ENCODE measurements at places on chromosomes 2 and 18.
A peak's percentile ranks its signal among the peaks of the same experiment; 100 is the strongest.

DNA sequence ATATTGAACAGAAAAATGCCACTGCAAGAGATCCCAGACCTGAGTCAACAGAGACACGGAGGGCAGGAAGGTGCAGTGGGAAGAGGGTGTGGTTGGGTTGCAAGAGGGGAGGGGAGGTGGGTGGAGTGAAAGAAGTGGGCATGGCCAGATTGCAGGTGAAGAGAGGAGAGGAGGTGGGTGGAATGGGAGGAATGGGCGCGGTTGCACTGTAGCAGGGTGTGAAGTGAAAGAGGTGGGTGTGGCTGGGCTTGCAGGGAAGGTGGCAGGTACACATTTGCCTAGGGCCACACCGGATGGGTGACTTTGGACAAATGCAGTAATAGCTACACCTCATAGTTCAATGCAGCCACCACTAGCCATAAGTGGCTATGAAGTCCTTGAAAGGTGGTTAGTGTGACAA lies 71.1 kb downstream of the DOCK10 start:
- DNase-seq = no peak

- no peak for DNase-seq
These were observed 98.9 kb upstream of the PMAIP1 start for GRCh38 chr18:59800897-59801296.

GRCh38 chr2:66981074-66981473 lies 416.1 kb upstream of the ETAA1 start:
- no peak for DNase-seq

- DNase-seq = no peak
These were observed 15.7 kb downstream of the DYNC1I2 start for GRCh38 chr2:171702781-171703556.

- no peak for DNase-seq
These were observed 151.3 kb downstream of the CCDC85A start for GRCh38 chr2:56335101-56335500.

- DNase-seq = no peak
These were observed 57.6 kb downstream of the NPAS2 start for GRCh38 chr2:100877555-100877954.

DNA sequence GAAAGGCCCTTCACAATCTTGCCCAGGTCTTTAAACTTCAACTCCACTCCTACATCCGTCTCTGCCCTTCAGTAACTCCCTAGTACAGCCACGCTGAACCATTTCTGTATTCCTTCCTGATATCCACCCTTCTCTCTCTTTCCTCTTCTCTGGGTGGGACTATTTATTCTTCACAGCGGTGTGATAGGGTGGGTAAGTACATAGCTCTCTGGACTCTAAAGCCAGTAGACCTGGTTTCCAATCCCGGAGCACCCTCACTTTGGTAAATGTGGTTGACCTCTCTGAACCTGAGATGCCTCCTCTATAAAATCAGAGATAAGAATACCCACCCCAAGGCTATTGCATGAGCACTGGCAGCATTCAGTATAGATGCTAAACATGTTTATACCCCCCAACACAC lies 86.7 kb downstream of the ATL2 start:
- no peak for DNase-seq

GRCh38 chr2:156532989-156533388 lies 96.8 kb downstream of the GPD2 start:
- no peak for DNase-seq

DNA sequence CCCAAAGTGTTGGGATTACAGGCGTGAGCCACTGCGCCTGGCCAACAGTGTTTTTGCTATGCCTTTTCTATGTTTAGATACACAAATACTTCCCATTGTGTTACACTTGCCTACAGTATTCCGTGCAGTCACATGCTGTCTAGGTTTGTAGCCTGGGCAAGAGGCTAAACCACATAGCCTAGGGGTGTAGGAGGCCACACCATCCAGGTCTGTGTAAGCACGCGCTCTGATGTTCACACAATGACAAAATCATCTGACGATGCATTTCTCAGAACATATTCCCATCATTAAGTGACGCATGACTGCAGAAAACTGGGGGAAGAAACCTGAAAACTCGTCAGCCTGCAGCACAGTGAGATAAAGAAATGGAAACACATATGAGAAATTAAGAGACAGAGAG lies 46.1 kb upstream of the TWIST2 start:
- no peak for DNase-seq

GRCh38 chr2:173300458-173300857 lies 54.2 kb upstream of the CDCA7 start:
- DNase-seq = no peak

DNA sequence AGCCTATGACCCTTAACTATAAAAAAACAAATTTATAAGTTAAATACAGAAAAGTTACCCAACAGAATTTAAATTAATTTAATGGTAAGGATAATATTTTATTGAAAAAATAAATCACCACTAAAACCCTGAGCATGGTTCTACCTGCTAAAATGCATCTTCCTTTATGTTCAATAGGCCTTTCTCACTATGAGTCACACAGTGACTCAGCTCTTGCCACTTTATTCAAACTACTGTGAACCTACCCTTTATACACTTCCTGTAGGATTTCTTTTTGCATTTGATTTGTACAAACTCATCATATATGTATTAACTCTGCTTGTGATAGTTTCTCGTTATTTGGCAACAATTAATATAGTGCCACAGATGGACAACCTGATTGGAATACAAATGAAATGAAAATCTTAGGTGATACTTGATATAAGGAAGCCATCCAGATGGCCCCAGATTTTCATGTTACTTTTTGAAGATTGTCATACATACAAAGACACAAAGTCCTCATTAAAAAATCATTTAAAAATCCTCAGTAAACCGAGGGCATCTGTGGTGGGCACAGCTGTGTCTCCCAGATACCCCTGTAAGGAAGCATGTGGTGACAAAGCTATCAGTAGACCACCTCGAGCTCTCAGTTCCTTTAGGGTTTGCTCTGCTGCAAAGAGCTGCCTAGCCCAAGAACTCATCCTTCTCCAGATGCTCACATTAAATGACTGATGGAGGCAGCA lies 55.2 kb upstream of the COBLL1 start:
- DNase-seq = no peak

DNA sequence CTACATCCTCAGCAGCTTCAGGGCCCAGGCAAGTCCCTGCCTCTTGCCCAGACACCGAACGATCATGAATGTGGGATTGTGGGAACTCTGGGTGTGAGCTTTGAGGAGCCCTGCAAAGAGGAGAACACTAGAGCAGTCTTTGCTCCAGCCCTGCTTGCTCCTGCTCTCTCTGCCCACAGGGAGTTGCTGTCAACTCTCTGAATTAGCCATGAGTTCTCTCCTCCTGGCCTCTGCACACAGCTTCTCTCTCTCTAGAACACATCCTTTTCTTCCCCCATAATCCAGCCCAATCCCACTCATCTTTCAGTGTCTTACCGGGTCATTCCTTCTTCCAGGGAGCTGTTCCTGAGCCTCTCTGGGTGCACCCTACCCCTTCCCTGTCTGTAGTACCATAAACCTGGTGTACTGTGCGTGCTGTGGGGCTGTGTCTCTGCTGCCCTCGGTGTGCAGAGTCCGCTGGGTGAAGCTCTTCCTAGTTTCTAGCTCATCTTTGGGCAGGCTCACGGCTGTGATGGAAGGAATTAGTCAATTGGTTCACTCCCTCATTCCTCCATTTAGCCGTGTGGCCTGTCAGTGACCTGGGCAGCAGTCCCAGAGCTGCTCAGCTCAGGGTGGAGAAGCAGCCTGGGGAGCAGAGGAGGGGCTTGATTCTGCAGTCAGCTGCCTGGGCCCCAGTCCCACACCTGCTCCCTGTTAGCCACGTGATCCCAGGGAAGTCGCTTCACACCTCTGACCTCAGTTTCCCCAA lies 132.9 kb upstream of the HDAC4 start:
- no peak for DNase-seq

GRCh38 chr2:159445307-159445706 lies 158.8 kb upstream of the WDSUB1 start:
- DNase-seq = no peak

DNA sequence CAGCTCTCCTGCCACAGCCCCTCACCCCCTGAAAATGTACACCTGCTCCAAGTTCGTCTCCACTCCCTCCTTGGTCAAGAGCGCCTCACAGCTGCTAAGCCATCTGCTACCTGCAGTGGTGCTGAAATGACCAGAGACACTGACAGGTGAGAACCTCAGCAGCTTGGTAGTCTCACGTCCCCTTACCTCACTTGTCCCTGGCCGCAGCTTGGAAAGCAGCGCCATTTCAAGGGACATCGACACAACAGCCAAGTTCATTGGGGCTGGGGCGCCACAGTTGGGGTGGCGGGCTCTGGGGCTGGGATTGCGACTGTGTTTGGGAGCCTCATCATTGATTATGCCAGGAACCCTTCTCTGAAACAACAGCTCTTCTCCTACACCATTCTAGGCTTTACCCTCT lies 47.5 kb downstream of the ANKRD44 start:
- no peak for DNase-seq

DNA sequence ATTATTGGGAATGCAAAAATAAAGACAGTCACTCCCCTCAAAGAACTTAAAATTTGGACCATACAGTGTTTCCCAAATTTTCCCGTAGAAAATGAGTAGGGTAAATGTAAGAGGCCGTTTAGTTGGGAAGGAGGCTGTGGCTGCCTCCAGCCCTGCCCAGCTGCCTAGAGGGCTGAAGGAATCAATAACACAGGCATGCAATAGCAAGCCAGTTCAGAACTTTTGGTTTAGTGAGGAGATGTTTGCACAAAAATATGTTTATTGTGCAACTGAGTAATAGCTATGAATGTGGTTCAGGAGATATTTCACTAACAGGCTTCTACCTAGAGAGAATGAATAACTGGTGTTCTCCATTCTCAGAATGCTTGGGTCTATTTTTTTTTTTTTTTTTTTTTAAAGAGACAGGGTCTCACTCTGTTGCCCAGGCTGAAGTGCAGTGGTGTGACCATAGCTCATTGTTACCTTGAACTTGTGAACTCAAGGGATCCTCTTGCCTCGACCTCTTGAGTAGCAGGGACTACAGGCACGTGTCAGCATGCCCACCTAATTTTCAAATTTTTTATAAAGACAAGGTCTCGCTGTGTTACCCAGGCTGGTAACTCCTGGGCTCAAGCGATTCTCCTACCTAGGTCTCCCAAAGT lies 23.6 kb downstream of the UGP2 start:
- no peak for DNase-seq

DNA sequence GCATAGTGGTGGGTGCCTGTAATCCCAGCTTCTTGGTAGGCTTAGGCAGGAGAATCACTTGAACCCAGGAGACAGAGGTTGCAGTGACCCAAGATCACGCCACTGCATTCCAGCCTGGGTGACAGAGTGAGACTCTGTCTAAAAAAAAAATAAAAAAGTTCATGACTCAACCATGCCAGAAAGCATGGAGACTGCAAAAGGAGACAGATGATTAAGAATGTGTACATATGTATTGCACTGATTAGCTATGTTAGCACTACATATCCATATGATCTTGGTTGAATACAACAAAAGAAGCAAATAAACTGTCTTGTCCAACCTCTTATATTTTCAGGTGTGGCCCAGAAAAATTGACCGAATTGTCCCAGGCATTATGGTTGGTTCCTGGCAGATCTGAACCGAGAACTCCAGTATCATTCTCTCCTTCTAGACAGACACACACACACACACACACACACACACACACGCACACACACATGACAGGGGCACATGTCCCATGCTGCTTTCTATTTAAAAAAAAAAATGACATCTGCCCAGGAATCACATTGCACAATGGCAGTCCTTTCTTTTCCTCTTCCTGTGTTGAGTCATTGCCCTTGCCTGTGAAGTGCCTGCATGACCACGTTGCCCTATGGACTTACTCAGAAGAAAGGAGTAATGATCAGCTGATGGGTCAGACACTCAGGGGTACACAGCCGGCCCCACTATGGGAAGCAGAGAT lies 65.6 kb downstream of the MYCN start:
- DNase-seq = no peak

DNA sequence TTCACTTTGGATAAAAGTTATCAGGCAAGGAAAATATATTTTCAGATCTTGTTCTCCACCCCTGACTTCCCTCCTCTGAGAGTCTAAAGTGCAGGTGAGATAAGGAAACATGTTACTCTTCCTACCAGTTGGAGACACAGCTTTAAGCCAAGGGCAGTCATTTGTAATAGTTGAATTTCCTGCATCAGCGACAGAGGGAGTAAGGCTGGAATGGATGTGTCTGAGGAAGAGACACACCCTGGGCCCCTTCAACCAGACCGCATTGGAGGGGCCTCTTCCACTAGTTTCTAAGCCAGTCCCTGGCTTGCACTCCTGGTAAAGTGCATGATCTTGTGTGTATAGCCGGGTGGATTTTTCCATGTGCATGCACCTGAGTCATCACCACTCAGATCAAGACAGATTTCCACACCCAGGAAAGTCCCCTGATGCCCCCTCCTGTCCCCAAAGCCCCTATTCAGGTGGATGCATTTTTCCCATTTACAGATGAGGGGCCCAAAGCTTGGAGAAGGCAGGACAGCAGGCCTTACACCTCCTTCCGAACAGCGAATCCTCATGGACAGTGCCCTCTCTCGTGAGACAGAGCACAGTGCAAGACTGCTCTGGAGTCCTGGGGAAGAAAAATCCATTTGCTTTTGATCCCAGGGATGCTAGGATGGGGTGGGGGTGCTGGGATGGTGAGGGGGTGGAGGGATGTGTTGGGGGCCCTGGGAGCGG lies 66.7 kb upstream of the SH3RF3 start:
- DNase-seq = no peak

- DNase-seq = no peak
These were observed 47.5 kb upstream of the SP3 start for GRCh38 chr2:174012347-174013314.

GRCh38 chr2:202831242-202832220 lies 40.0 kb downstream of the ICA1L start:
- peak; percentile 5 for DNase-seq

DNA sequence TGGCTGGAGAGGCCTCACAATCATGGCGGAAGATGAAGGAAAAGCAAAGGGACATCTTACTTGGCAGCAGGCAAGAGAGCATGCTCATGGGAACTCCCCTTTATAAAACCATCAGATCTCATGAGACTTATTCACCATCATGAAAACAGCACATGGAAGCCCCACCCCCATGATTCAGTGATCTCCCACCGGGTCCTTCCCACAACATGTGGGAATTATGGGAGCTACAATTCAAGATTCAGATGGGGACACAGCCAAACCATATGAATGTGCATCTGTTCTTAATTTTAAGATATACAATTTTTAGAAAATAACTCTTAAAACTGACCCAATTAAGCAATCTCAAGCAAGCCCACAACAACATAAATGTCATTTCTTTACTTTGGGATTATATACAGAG lies 12.6 kb downstream of the C18orf63 start:
- DNase-seq = no peak

- no peak for DNase-seq
These were observed 12.3 kb upstream of the SMAD7 start for GRCh38 chr18:48962994-48963561.

DNA sequence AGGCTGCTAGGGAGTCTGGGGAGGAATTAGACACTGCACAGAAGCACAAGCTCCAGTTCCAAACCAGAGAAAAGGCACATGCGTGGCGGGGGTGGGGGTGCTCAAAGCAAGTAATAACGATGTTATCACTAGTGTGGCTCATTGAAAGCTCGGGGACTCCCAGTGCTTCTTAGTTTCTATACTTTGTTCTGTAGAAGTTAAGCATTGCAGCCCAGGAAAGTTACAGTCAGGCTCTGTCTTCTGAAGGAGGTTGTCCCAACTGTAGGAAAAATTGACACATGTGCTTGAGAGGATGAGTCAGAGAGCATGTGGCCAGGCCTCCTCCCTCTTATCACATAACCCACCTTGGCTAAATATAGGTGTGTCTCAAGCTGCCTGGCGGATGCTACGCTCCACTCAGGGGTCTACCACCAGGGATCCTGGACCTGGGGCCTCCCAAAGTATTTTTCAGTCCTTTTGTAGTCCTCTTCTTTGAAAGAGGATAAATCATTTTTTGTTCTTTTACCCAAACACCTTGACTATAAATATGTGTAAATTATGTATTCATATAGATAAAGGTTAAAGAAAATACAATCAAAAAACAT lies 3.8 kb downstream of the GALNT5 start:
- DNase-seq = peak; percentile 39
